Fibroblast of mammary gland (primary cell): ENCODE measurements at places on chromosomes 3 and 15.
A peak's percentile ranks its signal among the peaks of the same experiment; 100 is the strongest.

- peak; percentile 1 for DNase-seq
Measured at GRCh38 chr3:34947834-34948233, 691.5 kb upstream of the ARPP21 start.

GRCh38 chr3:15519096-15519495 lies 2.4 kb downstream of the COLQ start:
- no peak for DNase-seq

GRCh38 chr3:65412588-65412987 lies 626.1 kb downstream of the MAGI1 start:
- no peak for DNase-seq

- no peak for DNase-seq
Measured at GRCh38 chr15:56894601-56895000, 23.8 kb upstream of the TCF12 start.

DNA sequence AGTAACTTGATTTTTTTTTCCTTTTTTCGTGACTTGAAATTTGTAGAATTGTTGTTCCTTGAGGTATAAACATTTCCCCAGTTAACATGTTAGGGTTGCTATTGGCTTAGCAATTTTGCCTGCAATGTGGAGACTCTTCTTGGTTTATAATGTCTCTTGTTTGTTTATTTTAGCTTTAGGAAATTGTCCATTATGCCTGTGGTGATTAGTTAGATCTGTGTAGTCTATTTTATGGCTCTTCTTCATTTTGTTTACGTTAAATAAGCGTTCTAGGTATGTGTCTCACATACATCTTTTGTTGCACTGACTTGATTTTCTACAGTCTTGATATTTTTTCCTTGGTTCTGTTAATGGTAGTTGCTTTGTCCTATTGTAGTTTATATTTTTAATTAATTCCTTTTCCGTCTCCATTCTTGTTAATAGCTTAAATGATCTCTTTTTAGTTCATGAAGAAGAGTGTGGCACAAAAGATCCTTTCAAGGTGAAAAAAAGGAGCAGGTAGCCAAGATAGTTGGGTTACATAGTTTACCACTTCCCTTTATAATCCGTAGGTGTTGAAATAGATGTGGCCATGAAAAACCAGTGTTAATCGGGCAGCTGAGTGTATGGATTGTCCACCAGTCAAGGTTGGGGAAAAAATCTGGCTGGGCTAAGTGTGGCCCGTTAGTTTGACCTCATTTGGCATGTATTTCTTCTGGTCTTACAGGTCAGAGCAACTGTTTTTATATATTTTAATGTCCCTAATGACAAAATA lies 12.1 kb downstream of the IQGAP1 start:
- DNase-seq = no peak
